Stimulated activated CD4-positive, alpha-beta T cell treated with anti-CD3 and anti-CD28 coated beads, Interleukin-1b, Interleukin-23, amount 100 ng/mL, for 24 hours (primary cell): ENCODE measurements at places on chromosomes 11 and 22.

DNA sequence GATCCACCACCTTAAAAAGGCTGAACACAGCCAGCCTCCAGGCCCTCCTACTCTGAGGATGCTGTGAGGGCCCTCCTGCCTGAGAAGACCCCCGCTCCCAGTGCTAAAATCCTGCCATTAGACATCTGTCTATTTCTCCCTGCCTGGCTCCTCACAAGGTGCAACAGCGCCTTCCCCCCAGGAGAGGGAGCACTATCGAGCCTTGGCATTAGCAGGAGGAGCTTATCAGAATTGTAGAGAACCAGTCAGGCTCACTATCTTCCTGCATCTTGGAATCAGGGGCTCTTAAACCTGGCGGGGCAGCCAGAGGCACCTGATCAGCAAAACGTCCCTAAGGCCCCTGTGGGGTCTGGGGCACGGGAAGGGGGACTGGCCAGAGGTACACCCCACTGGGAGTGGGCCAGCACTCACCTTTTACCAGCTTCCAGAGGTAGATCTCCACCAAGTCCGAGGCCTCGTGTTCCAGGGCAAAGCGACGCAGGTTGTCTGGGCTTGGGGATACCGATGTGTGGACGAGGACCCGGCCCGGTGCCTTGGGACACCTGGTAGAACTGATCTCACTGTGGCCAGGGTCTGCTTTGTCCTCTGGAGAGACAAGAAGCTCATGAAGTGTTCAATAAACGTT is 28.7 kb downstream of the CHRDL2 start:
- DNase-seq, result peak; percentile 36

GRCh38 chr22:41557401-41558240 is 3.2 kb upstream of the CSDC2 start:
- no peak for DNase-seq

DNA sequence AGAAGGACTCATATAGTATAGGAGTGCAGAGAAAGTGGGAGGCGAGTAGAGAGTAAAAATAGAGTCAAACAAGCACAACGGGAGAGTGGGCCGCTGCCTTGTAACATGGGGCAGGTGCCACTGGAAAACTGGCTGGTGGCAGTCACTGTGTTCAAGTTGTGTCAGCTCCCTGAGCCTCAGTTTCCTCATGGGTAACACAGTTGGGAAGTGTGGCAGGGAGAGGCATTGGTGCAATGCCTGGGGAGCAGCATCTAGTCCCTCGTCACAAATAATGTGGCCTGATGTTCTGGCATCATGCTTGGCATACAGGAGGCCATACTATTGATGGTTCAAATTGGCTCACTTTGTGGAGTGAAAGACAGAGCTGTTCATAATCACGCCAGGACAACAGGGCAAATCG is 78.9 kb upstream of the SPON1 start:
- DNase-seq, result no peak

DNA sequence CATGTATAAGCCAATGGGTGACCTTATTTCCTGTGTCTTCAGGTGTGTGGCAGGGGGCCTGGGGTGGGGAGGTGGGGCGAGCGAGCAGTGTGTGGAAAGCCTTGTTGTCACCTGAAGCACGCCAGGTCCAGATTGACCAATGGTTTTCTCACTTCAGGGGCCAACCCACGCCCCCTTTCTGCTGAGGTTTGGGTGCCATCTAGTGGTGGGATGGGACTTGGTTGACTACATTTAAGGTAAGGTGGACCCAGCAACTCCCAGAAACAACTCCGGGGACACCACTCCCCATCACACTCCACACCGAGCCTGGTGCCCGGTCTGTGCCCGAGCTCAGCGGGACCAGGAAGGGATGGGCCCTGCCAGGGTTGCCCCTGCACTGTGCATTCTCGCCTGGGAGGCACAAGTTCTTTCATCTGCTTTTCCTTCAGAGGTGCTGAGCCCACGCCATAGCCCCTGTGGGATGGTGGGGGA is 40.0 kb downstream of the TPCN2 start:
- DNase-seq, result peak; percentile 39

DNA sequence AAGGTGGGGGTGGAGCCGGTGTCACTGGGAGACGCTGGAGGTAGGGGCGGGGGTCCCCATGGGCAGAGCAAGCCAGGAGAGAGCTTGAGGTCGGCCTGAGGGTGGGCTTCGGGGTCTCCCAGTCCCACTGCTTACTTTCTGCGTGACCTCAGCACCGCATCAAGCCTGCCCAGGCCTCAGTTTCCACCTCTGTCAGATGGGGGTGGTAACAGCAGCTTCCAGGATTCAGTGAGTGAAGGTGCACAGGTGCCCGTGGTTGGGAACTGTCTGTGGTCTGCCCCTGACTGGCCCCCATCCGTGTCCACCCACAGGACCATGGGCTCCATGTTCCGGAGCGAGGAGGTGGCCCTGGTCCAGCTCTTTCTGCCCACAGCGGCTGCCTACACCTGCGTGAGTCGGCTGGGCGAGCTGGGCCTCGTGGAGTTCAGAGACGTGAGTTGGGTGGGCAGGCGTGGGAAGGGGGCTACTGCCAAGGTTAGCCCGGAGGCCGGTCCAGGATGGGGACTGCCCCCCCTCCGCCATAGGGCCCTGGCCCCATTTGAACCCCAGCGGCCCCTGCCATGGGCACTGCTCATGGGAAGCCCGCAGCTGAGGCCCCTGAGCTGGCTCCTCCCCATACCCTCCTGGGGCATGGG is 2.2 kb downstream of the TCIRG1 start:
- DNase-seq, result no peak
